Tracheal epithelial cell (primary cell): ENCODE measurements at places on chromosomes 11 and 22. TPM values are rescaled to one million over a fixed set of nuclear protein-coding genes. Genes with fewer than 3 reads are reported as not detected.

IGLL1 gene
- not detected in 2 replicates for total RNA-seq

FZD4 gene
- total RNA-seq, result 0.85 and 1.2 TPM in 2 replicates

LINC01488 gene
- not detected in 2 replicates for total RNA-seq

CLP1 gene
- total RNA-seq, result 19.0 and 23.4 TPM in 2 replicates

AAMDC gene
- 0.43 and 10.4 TPM in 2 replicates for total RNA-seq

C2CD2L gene
- 1.4 and 1.9 TPM in 2 replicates for total RNA-seq

PGR gene
- not detected in 2 replicates for total RNA-seq

ARHGAP8 gene
- 21.3 and 28.2 TPM in 2 replicates for total RNA-seq

SERGEF gene
- 25.3 and 26.2 TPM in 2 replicates for total RNA-seq

ETS1 gene
- total RNA-seq, result 29.6 and 143 TPM in 2 replicates

TTC38 gene
- 8.2 and 11.7 TPM in 2 replicates for total RNA-seq

RBMXL2 gene
- under 0.01 TPM in 1 of 2 replicates, not detected in the other for total RNA-seq

CD3G gene
- not detected in 2 replicates for total RNA-seq

ANKK1 gene
- total RNA-seq, result 0.85 and 1.9 TPM in 2 replicates

IMMP1L gene
- total RNA-seq, result 10.4 and 15.6 TPM in 2 replicates

LSP1 gene
- not detected in 2 replicates for total RNA-seq

NCAM1 gene
- total RNA-seq, result 0.24 TPM in 1 of 2 replicates, not detected in the other

NXPE1 gene
- total RNA-seq, result not detected in 2 replicates

RAPSN gene
- 0.24 TPM in 1 of 2 replicates, not detected in the other for total RNA-seq

CD6 gene
- total RNA-seq, result under 0.01 TPM in 1 of 2 replicates, not detected in the other

DDTL gene
- total RNA-seq, result 0.43 TPM in 1 of 2 replicates, not detected in the other

BIRC3 gene
- total RNA-seq, result 0.85 and 23.9 TPM in 2 replicates

SAC3D1 gene
- total RNA-seq, result 9.9 and 14.5 TPM in 2 replicates

DEUP1 gene
- total RNA-seq, result not detected in 2 replicates

ALDH3B2 gene
- 25.1 and 57.3 TPM in 2 replicates for total RNA-seq

GLYATL1 gene
- under 0.01 and 0.24 TPM in 2 replicates for total RNA-seq

DNAJB7 gene
- not detected in 2 replicates for total RNA-seq

GTF2H1 gene
- total RNA-seq, result 80.2 and 89.1 TPM in 2 replicates

PDE3B gene
- under 0.01 and 0.85 TPM in 2 replicates for total RNA-seq
